Progenitor cell of endocrine pancreas (in vitro differentiated cells): ENCODE measurements at places on chromosomes 12 and 14. TPM values are rescaled to one million over a fixed set of nuclear protein-coding genes. Genes with fewer than 3 reads are reported as not detected.

DNA sequence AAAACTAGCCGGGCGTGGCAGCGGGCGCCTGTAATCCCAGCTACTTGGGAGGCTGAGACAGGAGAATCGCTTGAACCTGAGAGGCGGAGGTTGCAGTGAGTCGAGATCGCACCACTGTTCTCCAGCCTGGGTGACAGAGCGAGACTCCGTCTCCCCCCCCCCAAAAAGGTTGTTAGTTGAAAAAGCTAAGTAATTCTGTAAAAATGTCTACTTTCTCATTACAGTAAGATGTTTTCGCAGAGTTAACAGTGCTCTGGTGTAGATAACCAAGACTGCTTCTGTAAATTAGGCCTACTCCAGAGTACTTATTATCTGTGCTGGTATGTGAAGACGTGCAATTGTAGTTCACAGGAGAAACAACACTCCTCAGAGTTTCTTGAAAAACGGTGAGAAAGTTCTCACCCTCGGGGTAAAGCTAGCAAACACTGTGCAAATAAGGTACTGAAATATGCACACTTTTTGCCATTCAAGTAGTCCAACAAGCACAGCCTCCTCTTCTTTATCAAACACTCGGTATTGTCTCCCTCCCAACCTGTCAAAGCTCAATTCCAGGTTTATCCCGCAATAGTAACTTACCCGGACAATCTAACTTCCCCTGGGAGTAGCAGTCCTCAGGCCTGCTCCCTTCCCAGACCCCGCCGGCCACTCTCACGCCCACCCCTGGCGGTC lies 974 bp downstream of the BTBD7 start:
- DNase-seq = no peak
- no peaks in the 10 kb centered on the region for H3K36me3 ChIP-seq
- H3K27me3 ChIP-seq = no peaks in the 10 kb centered on the region
- peak overlapping the region; percentile 98 for H3K27ac ChIP-seq

- DNase-seq = no peak
- no peaks in the 10 kb centered on the region for H3K36me3 ChIP-seq
- H3K4me3 ChIP-seq = no peak overlapping the region
- peaks cover 21% of the 10 kb centered on the region for H3K4me1 ChIP-seq
These were observed 229.2 kb downstream of the DPF3 start for GRCh38 chr14:72664651-72665050.

DNA sequence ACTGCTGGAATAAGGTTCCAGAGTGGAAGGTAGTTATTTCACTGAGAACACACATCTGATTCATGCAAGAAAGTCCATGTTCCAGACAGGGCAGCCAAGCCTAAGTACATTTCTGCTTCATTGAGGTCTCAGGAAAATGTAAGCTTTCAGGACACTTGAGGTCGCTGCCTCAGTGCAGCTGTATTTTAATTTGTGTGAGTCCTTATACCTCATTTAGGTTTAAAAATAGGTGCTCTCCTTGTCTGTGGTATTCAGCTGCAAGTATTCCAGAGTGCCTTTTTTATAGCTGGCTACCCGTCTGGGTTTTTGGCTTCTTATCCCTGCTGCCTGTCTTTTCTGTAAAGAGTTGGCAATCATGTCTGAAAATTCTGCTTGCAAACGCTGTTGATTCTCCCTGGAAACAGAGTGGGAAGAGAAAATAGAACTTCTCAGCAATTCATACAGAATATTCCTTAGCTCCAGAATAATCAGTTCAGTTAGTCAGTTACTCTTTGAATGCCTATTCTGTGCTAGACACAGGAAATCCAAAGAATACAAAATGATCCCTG lies 45.3 kb upstream of the PLBD1 start:
- H3K4me3 ChIP-seq = no peak overlapping the region
- H3K27ac ChIP-seq = peak overlapping the region; percentile 6
- no peaks in the 10 kb centered on the region for H3K27me3 ChIP-seq
- peaks cover 6% of the 10 kb centered on the region for H3K36me3 ChIP-seq
- H3K4me1 ChIP-seq = no peaks in the 10 kb centered on the region

GRCh38 chr14:93011650-93012325 lies 88.8 kb downstream of the CHGA start:
- H3K36me3 ChIP-seq = peaks cover 3% of the 10 kb centered on the region
- H3K27me3 ChIP-seq = no peaks in the 10 kb centered on the region
- H3K27ac ChIP-seq = no peak overlapping the region
- H3K4me1 ChIP-seq = peaks cover 21% of the 10 kb centered on the region

GRCh38 chr12:39386335-39386734 lies 56.6 kb downstream of the KIF21A start:
- no peak overlapping the region for H3K4me3 ChIP-seq
- peaks cover 3% of the 10 kb centered on the region for H3K36me3 ChIP-seq
- DNase-seq = no peak

GRCh38 chr14:103179094-103179493 lies 55.8 kb downstream of the TNFAIP2 start:
- H3K4me3 ChIP-seq = no peak overlapping the region
- no peak for DNase-seq
- H3K4me1 ChIP-seq = no peaks in the 10 kb centered on the region
- H3K27me3 ChIP-seq = peaks cover 5% of the 10 kb centered on the region
- peaks cover 6% of the 10 kb centered on the region for H3K36me3 ChIP-seq

DNA sequence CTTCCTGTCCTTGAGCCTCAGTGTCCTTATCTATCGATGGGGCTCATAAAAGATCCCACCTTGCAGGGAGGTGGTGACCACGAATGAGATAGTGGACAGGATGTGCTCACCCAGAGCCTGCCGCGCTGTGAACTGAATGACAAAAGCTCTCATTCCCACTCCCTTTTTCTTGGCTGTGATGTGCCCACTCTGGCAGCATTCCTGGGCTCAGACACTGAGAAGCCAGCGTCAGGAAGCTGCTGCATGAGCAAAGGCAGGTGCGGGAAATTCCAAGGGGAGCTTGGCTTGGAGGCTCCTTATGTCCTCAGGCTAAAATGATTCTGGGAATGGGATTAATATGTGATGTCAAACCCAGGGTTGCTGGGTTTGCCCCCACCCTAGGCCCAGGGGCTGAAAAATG lies 61.6 kb downstream of the EFCAB11 start:
- H3K27ac ChIP-seq = no peak overlapping the region
- H3K36me3 ChIP-seq = peaks cover 9% of the 10 kb centered on the region
- no peaks in the 10 kb centered on the region for H3K4me1 ChIP-seq
- H3K27me3 ChIP-seq = no peaks in the 10 kb centered on the region
- DNase-seq = no peak
- H3K4me3 ChIP-seq = no peak overlapping the region

- H3K27ac ChIP-seq = no peak overlapping the region
- H3K27me3 ChIP-seq = peaks cover 9% of the 10 kb centered on the region
- no peak overlapping the region for H3K4me3 ChIP-seq
- H3K4me1 ChIP-seq = no peaks in the 10 kb centered on the region
- H3K36me3 ChIP-seq = no peaks in the 10 kb centered on the region
These were observed 10.9 kb downstream of the NOC4L start for GRCh38 chr12:132154941-132155770.

DNA sequence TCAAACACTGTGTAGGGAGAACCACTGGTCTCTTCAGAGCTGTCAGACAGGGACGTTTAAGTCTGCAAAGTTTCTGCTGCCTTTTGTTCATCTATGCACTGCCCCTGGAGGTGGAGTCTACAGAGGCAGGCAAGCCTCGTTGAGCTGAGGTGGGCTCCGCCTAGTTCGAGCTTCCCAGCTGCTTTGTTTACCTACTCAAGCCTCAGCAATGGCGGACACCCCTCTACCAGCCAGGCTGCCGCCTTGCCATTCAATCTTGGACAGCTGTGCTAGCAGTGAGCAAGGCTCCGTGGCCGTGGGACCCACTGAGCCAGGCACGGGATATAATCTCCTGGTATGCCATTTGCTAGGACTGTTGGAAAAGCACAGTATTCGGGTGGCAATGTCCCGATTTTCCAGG lies 24.6 kb upstream of the YBX3 start:
- DNase-seq = no peak
- H3K4me1 ChIP-seq = peaks cover 5% of the 10 kb centered on the region
- H3K27ac ChIP-seq = no peak overlapping the region
- no peaks in the 10 kb centered on the region for H3K36me3 ChIP-seq
- H3K4me3 ChIP-seq = no peak overlapping the region

DNA sequence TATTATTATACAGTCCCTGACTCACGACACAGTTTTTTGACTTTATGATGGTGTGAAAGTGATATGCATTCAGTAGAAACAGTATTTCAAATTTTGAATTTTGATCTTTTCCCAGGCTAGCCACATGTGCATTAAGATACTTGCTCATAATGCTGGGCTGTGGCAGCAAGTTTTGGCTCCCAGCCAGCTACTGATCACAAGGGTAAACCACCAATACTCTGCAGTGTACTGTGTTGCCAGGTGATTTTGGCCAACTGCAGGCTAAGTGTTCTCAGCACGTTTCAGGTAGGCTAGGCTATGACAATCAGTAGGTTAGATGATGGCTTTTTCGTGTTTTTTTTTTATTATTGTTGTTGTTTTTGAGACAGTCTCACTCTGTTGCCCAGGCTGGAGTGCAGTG lies 69.4 kb upstream of the ACTN1 start:
- peaks cover 3% of the 10 kb centered on the region for H3K36me3 ChIP-seq
- H3K27ac ChIP-seq = no peak overlapping the region
- peaks cover 25% of the 10 kb centered on the region for H3K4me1 ChIP-seq
- no peak for DNase-seq
- no peaks in the 10 kb centered on the region for H3K27me3 ChIP-seq

- no peak overlapping the region for H3K4me3 ChIP-seq
- H3K36me3 ChIP-seq = no peaks in the 10 kb centered on the region
- no peaks in the 10 kb centered on the region for H3K27me3 ChIP-seq
- no peak overlapping the region for H3K27ac ChIP-seq
These were observed 1021.5 kb upstream of the TMEM132C start for GRCh38 chr12:127245437-127245836.

DNA sequence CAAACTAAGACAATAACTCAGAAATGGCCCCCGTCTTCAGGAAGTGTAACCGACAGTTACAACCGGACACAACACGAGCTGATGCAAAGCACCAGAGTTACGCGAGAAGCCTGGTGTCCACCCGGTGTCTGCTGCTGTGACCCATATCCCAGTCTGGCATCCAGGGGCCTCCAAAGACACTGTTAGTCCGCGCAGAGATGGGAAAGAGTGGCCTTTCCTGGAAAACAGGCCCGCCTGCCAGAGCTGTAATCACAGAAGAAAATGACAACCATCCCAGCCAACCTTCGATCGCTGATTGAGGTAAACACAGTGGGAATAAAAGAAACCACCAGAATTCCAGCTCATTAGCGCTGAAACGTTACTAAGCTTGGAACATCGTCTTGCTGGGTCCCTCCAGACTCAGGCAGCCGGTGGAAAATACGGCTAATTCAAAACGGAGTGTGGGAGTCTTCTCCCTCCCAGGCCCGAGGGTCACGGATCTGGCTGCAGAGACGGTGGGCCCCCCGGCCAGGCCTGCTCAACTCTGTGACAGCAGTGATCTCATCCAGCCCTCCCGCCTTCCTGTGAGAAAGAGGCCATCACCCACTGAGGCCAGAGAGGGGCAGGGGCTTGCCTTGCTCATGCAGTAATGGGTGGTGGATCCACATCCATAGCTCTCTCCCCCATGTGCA lies 273.9 kb upstream of the RTL1 start:
- no peaks in the 10 kb centered on the region for H3K36me3 ChIP-seq
- no peaks in the 10 kb centered on the region for H3K4me1 ChIP-seq
- H3K4me3 ChIP-seq = no peak overlapping the region

DNA sequence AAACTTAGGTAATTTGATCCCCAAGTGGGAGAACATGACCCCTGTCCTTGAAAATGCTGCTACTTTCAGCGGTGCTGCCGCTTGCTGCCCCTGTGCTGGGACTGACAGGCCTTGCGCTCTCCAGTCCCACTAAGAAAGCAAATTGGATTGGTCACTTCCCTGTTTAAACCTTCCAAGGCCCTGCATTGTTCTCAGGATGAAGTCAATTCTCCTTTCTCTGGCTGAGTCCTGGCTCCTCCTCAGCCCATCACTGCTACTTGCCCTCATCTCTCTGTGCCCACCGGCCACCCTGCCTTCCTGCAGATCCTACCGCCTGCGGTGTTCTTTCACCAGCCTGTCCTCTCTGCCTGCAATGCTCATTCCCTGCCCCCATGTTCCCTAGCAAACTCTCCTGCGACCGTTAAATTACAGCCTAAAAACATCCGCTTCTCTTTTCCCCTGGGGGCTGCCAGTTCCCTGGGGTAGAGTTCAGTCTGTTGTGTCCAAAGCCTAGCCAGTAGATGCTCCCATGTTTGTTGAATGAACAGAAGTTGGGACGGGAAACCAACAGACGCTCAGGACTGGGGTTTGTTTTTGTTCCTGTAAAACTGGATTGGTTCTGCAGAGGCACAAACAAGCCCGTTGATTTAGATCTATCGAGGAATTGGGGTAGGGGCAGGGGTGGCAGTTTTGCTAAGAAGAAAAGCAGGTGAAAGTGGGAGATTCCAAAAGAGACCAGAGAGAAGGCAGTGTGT lies 127.3 kb upstream of the HIF1A start:
- H3K36me3 ChIP-seq = no peaks in the 10 kb centered on the region
- DNase-seq = no peak
- peak overlapping the region; percentile 65 for H3K4me3 ChIP-seq
- peaks cover 26% of the 10 kb centered on the region for H3K4me1 ChIP-seq

DNA sequence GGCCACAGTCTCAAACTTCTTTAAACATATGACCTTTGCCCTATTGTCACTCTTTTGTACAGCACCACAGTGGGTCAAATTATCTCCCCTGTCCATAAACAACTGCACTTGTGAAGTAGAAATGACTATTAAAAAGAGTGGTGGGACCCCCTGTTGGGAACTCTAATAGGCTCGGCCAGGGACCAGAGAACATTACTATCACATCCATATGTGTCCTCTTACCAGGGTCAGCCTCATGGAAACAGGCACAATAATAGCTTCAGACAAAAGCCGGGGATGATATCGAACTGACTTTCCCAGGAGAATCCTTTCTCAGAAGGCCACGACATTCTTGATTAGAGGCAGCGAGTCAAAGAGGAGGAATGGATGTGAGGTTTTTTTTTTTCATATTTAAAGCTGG lies 96.6 kb downstream of the NKX2-1 start:
- no peak overlapping the region for H3K27ac ChIP-seq
- peaks cover 4% of the 10 kb centered on the region for H3K4me1 ChIP-seq
- peaks cover 34% of the 10 kb centered on the region for H3K27me3 ChIP-seq

The NANOG gene
- 0.64 and 0.74 TPM in 2 replicates for total RNA-seq

The BICDL1 gene
- total RNA-seq = 11.1 and 11.7 TPM in 2 replicates

The RERG gene
- total RNA-seq = 1.8 and 2.2 TPM in 2 replicates
